ENCODE measurements at places on chromosomes 6 and 20.

- no peak for DNase-seq
These were observed 73.9 kb upstream of the NRSN1 start for GRCh38 chr6:24051942-24052589.

- no peak for DNase-seq
These were observed 90.4 kb downstream of the KIF6 start for GRCh38 chr6:39634646-39635341.

DNA sequence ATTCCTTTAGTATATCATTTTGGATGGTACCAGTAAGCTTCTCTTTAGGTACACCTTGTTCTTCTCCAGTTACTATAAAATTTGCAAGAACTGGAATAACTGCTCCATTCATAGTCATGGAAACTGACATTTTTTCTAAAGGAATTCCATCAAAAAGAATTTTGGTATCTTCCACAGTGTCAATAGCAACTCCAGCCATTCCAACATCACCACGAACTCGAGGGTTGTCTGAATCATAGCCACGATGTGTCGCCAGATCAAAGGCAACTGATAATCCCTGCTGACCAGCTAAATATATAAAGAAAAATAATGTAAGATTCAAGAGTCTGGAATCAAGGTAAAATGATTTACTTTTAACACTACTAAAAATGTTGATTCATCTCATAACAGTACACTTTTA is 5.3 kb downstream of the MMUT start:
- DNase-seq, result no peak

GRCh38 chr20:8535403-8536261 is 403.6 kb downstream of the PLCB1 start:
- DNase-seq, result no peak

GRCh38 chr20:33232486-33233072 is 3.2 kb upstream of the BPIFA1 start:
- no peak for DNase-seq

- DNase-seq, result no peak
These were observed 136.0 kb upstream of the PRND start for GRCh38 chr20:4585758-4586157.

DNA sequence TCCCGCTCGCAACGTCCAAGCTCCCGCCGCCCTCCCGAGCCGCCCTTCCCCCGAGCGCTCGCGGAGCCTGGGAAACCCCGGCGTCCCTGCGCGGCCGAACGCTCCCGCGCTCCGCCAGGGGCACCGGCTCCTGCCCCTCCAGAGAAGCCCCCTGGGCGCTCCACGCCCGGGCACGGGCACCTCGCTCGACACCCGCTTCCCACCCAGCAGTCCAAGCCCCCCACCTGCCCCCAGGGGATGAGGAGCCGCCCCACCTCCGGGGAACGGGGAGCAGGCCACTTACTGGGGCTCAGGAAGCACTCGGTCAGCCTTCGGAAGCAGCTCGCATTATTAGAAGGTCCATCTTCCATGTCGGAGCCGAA is 1.4 kb downstream of the PDE10A start:
- no peak for DNase-seq

- no peak for DNase-seq
These were observed 158.2 kb downstream of the QRSL1 start for GRCh38 chr6:106787327-106788196.

DNA sequence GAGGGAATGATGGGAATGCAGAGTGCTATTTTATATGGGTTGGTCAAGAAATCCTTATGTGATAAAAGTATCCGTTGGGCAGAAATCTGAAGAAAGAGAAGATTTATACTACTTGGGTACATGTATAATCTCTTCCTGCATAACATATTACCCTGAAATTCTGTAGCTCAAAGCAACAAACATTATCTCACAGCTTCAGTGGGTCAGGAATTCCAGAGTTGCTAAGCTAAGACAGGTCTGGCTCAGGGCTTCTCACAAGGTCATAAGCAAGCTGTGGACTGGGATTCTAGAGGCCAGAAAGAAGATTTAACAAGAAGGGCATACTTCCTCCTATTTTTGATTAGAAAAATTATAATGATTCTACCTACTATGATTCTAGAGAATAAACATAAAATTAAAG is 172.5 kb upstream of the THEMIS start:
- DNase-seq, result no peak

- no peak for DNase-seq
These were observed 11.0 kb downstream of the PTCHD4 start for GRCh38 chr6:48099713-48100587.

Data from CD4-positive, alpha-beta T cell treated with Interferon gamma for 1 hour (primary cell).